ENCODE measurements at places on chromosomes 4 and X. TPM values are rescaled to one million over a fixed set of nuclear protein-coding genes. Genes with fewer than 3 reads are reported as not detected.

DNA sequence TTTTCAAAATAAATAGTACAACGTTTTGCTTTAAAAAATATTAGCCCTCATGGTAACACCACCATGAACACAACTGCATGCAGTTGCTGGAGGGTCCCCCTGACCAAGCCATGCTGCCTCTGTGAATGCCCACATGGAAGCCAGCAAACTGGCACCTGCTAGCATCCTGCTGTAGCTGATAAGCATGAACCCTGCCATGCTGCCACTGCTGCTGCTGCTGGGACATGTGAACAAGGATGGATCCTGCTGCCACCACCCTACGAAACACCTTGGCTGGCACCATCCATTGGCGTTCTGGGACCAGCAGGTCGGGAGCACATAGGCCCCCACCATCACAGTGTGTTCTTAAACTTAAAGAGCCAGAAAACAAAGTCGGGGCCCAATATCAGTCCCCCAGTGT, 83.9 kb downstream of the SATL1 start:
- DNase-seq = no peak
- H3K27ac ChIP-seq = no peak overlapping the region
- H3K4me1 ChIP-seq = no peaks in the 10 kb centered on the region
- H3K36me3 ChIP-seq = no peaks in the 10 kb centered on the region

GRCh38 chr4:20506827-20507226, 193.4 kb upstream of the PACRGL start:
- peaks cover 7% of the 10 kb centered on the region for H3K27me3 ChIP-seq
- H3K36me3 ChIP-seq = no peaks in the 10 kb centered on the region
- DNase-seq = no peak
- no peak overlapping the region for H3K27ac ChIP-seq

DNA sequence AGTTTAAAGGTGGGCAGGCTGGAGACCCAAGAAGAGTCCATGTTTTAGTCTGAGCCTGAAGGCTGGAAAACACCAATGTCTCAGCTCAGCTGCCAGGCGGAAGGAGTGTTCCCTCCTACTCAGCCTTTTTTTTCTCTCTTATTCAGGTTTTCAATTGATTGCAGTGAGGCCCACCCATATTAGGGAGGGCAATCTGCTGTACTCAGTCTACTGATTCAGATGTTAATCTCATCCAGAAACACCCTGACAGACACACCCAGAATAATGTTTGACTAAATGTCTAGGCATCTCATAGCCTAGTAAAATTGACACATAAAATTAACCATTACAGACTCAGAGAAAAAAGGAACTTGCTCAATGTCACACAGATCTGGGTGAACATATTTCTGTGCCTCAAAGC, 347.1 kb downstream of the GBA3 start:
- H3K27ac ChIP-seq = no peak overlapping the region
- H3K4me3 ChIP-seq = no peak overlapping the region
- H3K27me3 ChIP-seq = no peaks in the 10 kb centered on the region
- no peak for DNase-seq
- no peaks in the 10 kb centered on the region for H3K4me1 ChIP-seq

DNA sequence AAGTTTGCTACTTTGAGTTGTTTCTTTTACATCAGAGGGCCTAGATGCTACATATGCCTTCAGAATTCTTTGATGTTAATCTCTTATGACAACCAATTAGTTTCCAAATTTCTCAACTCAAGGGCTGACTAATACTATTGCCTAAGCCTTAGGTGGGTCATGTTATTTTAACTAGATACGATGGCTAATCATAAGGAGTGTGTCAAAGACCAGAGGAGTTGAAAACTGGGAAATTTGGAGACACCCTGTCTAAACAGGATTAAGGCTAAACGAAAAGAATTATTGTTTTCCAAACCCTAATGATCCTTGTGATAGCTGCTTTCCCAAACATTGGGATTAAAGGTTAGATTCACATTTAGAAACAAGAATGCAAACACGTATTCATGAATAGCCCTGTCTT, 228.5 kb downstream of the PCDH7 start:
- no peak for DNase-seq
- no peak overlapping the region for H3K27ac ChIP-seq
- H3K4me1 ChIP-seq = no peaks in the 10 kb centered on the region
- H3K36me3 ChIP-seq = no peaks in the 10 kb centered on the region
- H3K4me3 ChIP-seq = no peak overlapping the region

GRCh38 chrX:129689796-129690195, 35.0 kb upstream of the APLN start:
- H3K4me1 ChIP-seq = no peaks in the 10 kb centered on the region
- no peak for DNase-seq
- no peaks in the 10 kb centered on the region for H3K27me3 ChIP-seq
- no peak overlapping the region for H3K4me3 ChIP-seq
- no peak overlapping the region for H3K27ac ChIP-seq
- no peaks in the 10 kb centered on the region for H3K36me3 ChIP-seq

- H3K36me3 ChIP-seq = no peaks in the 10 kb centered on the region
- no peak overlapping the region for H3K27ac ChIP-seq
- H3K4me1 ChIP-seq = peaks cover 5% of the 10 kb centered on the region
- DNase-seq = no peak
- no peaks in the 10 kb centered on the region for H3K27me3 ChIP-seq
- H3K4me3 ChIP-seq = no peak overlapping the region
Measured at GRCh38 chrX:130155564-130155963, 10.1 kb downstream of the AIFM1 start.

GRCh38 chrX:57367649-57368048, 81.1 kb downstream of the FAAH2 start:
- no peaks in the 10 kb centered on the region for H3K4me1 ChIP-seq
- no peaks in the 10 kb centered on the region for H3K27me3 ChIP-seq
- DNase-seq = no peak
- no peak overlapping the region for H3K4me3 ChIP-seq
- H3K36me3 ChIP-seq = peaks cover 2% of the 10 kb centered on the region
- H3K27ac ChIP-seq = no peak overlapping the region

- no peak for DNase-seq
- H3K27ac ChIP-seq = peak overlapping the region; percentile 72
- no peak overlapping the region for H3K4me3 ChIP-seq
- peaks cover 4% of the 10 kb centered on the region for H3K27me3 ChIP-seq
- no peaks in the 10 kb centered on the region for H3K36me3 ChIP-seq
Measured at GRCh38 chr4:8115203-8115520, 43.5 kb downstream of the ABLIM2 start.

DNA sequence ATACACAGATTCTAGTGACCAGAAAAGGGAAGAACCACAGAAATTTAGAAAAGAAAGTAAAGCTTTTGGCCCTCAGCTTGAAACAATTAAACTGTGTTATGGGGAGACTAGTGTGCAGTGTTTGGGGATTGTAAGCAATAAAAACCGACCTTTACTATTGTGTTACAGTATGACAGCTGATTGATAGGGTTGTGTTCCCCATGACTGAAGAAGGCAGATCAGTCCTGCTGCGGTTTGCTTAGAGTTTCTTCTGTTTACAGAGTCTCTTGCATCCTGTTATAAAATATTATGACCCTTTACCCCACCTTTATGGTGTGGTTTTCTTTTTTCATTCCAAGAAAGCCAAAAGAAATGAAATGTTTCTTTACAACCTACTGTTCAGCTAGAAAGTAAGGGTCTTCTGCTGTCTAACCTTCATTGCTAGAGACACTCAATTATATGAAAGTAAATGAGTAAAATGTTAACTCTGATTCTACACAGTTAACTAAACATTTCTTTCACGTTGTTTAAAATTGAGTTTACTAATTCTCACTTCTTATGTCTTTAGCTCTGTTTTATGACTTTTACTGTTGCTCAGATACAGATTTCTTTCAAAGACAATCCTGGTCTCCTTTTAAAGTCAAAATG, 18.1 kb downstream of the CHIC1 start:
- no peak for DNase-seq
- peaks cover 7% of the 10 kb centered on the region for H3K4me1 ChIP-seq
- H3K27me3 ChIP-seq = no peaks in the 10 kb centered on the region
- H3K36me3 ChIP-seq = no peaks in the 10 kb centered on the region
- no peak overlapping the region for H3K27ac ChIP-seq
- no peak overlapping the region for H3K4me3 ChIP-seq

- H3K4me1 ChIP-seq = no peaks in the 10 kb centered on the region
- no peak for DNase-seq
- H3K27ac ChIP-seq = no peak overlapping the region
- no peaks in the 10 kb centered on the region for H3K27me3 ChIP-seq
Measured at GRCh38 chr4:124104628-124105027, 607.9 kb downstream of the ANKRD50 start.

- H3K4me3 ChIP-seq = no peak overlapping the region
- H3K36me3 ChIP-seq = no peaks in the 10 kb centered on the region
- H3K27ac ChIP-seq = no peak overlapping the region
- no peak for DNase-seq
- no peaks in the 10 kb centered on the region for H3K27me3 ChIP-seq
Measured at GRCh38 chrX:6468706-6469105, 66.2 kb downstream of the VCX3A start.

- H3K27ac ChIP-seq = no peak overlapping the region
- peaks cover 3% of the 10 kb centered on the region for H3K4me1 ChIP-seq
- H3K27me3 ChIP-seq = no peaks in the 10 kb centered on the region
- no peak for DNase-seq
- H3K36me3 ChIP-seq = no peaks in the 10 kb centered on the region
Measured at GRCh38 chr4:2637956-2638552, 101.6 kb downstream of the FAM193A start.

GRCh38 chr4:169795585-169795984, 37.8 kb upstream of the HPF1 start:
- peaks cover 54% of the 10 kb centered on the region for H3K27me3 ChIP-seq
- no peak overlapping the region for H3K4me3 ChIP-seq
- H3K27ac ChIP-seq = no peak overlapping the region
- peaks cover 10% of the 10 kb centered on the region for H3K4me1 ChIP-seq

DNA sequence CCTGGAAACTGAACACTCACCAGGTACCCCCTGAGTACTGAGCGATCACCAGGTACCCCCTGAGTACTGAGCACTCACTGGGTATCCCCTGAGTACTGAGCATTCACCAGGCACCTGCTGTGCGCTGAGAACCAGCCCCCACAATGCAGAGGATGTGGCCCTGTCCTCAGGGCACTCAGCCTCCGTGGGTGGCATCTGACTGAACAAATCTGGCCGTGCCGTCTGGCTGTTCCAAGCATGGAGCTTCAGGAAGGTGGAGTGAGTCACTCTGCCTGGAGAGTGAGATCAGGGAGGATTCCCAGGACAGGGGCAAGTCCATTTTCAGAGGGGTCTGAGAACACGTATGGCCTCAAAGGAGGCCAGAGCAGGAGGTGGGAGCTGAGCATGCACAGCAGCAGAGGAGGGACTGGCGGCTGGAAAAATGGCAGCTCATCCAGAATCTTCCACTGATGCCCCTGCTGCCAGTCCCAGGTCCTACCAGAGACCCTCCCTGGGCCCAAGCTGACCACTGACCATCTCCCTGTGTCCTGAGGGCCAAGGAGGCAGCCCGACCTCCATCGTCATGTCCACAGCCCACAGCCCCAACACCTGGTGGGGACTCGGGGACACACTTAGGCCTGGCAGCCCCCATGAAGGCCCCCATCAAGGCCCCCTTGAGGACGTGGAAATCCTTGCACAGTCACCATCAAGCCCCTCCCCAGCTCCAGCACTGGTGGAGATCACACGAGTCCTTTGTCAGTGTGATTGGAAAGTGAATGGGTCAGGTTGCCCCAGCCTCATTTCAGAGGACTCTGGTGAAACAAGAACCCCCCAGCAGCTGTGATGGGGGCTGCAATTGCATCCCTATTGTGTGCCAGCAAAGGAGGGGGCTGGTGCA, 94.1 kb downstream of the HMX1 start:
- H3K27ac ChIP-seq = no peak overlapping the region
- no peak for DNase-seq
- H3K36me3 ChIP-seq = no peaks in the 10 kb centered on the region
- H3K27me3 ChIP-seq = no peaks in the 10 kb centered on the region
- H3K4me1 ChIP-seq = no peaks in the 10 kb centered on the region
- H3K4me3 ChIP-seq = no peak overlapping the region

DNA sequence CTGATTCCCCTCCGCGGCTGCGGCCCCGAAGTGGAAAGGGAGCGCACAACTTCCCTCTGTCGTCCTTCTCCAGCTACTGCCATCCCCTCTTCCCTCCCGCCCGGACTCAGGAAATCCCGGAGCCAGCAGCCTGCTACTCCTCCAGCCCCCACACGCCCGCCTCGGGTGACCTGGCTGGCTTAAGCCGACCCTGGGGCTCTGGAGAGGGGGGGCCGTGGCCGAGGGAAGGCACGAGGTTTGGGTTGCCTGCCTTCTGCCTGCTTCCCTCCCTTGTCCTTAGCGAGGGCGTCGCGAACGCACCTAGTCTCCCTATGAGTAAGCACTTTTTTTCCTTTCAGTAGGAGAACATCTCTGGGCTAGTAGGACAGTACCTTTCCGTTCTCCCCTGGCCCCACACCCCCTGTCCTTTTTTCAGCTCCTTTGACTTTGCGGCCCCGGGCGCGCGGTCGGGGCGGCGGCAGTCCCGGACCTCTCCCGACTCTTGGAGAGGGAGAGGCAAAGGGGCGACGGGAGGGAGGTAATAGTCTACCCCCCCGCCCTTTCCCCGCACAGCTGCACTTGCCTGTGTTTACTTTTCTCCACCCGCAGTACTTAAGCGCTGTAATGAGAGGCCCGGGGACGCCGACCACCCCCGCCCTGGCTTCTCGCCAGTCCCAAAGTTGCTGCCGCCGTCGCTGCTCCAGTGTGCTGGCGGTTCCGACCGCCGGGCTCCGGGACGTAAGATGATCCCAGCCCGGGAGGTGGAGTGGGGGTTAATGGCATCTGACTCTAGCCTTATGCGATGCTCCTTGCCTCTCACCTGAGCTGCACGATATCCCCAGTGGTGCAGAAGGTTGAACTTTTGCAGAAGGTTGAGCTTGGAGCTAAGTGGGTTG, 868 bp downstream of the PLS3 start:
- no peak overlapping the region for H3K27ac ChIP-seq
- no peak overlapping the region for H3K4me3 ChIP-seq
- no peak for DNase-seq
- H3K27me3 ChIP-seq = peaks cover 21% of the 10 kb centered on the region

DNA sequence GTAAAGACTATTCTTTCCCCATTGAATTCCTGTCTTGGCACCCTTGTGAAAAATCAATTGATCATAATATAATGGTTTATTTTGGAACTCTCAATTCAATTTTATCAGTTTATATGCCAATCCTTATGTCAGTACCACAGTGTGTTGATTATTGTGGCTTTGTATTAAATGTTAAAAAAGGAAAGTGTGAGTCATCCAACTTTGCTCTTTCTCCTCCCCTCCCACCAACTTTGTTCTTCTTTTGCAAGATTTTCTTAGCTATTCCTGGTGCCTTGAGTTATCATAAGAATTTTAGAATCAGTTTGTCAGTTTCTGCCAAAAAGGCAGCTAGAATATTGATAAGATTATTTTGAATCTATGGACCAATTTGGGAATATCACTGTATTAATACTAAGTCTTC, 11.2 kb upstream of the RNF175 start:
- DNase-seq = no peak
- no peak overlapping the region for H3K27ac ChIP-seq

Gene IL3RA
- 2.8 TPM for total RNA-seq

Gene TMEM255A
- 0.30 TPM for total RNA-seq

Gene EGF
- total RNA-seq = 11.8 TPM

Gene RAP2C
- total RNA-seq = 38.5 TPM

Gene POF1B
- total RNA-seq = 0.85 TPM

Gene PAGE4
- total RNA-seq = not detected

Gene ASB9
- not detected for total RNA-seq

Gene MAGEA12
- total RNA-seq = not detected
